ENCODE measurements at places on chromosomes 6 and 20. TPM values are rescaled to one million over a fixed set of nuclear protein-coding genes. Genes with fewer than 3 reads are reported as not detected.

Gene PSMB8
- total RNA-seq = 19.6 TPM

Gene TCP11
- total RNA-seq = not detected

Gene AVP
- total RNA-seq = not detected

Gene MAS1
- total RNA-seq = not detected

Gene FERMT1
- 19.4 TPM for total RNA-seq

Gene C20orf204
- 0.37 TPM for total RNA-seq

Gene ERVFRD-1
- total RNA-seq = not detected

Gene ZSCAN16
- total RNA-seq = 4.3 TPM

Gene PHACTR1
- total RNA-seq = not detected

Gene CAGE1
- not detected for total RNA-seq

Gene SSTR4
- total RNA-seq = not detected

Gene BPIFB2
- total RNA-seq = not detected

Gene B3GAT2
- 0.07 TPM for total RNA-seq

Gene HUS1B
- 0.18 TPM for total RNA-seq

Gene PHACTR3
- not detected for total RNA-seq

Gene BACH2
- 0.33 TPM for total RNA-seq

Gene OPRL1
- 0.67 TPM for total RNA-seq

Gene TPMT
- total RNA-seq = 6.3 TPM

Gene KHDC1L
- total RNA-seq = not detected

Gene BICRAL
- total RNA-seq = 3.6 TPM
